ENCODE measurements at places on chromosomes 2 and 18.

- no peak for DNase-seq
Observed at GRCh38 chr2:40243581-40244187, 208.2 kb downstream of the SLC8A1 start.

DNA sequence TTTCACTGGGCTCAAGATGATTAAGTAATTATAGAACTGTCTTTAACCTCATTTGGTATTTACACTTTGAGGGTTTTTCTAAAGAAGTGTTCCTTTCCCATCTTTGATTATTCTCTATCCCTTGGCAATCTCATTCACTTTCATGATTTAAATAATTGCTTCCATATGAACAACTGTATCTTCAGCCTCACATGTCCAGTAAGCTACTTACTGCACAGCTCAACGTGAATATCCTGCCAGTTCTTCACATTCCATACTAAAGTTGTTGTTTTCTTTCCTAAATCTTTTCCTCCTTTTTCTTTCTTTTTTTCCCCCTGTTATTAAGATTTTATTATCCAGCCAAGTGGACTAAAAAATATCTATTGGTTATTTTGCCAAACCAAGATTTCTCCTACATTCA lies 37.7 kb downstream of the ZC3H15 start:
- DNase-seq: no peak

GRCh38 chr2:241739177-241739576 lies 4.7 kb downstream of the D2HGDH start:
- DNase-seq: no peak

DNA sequence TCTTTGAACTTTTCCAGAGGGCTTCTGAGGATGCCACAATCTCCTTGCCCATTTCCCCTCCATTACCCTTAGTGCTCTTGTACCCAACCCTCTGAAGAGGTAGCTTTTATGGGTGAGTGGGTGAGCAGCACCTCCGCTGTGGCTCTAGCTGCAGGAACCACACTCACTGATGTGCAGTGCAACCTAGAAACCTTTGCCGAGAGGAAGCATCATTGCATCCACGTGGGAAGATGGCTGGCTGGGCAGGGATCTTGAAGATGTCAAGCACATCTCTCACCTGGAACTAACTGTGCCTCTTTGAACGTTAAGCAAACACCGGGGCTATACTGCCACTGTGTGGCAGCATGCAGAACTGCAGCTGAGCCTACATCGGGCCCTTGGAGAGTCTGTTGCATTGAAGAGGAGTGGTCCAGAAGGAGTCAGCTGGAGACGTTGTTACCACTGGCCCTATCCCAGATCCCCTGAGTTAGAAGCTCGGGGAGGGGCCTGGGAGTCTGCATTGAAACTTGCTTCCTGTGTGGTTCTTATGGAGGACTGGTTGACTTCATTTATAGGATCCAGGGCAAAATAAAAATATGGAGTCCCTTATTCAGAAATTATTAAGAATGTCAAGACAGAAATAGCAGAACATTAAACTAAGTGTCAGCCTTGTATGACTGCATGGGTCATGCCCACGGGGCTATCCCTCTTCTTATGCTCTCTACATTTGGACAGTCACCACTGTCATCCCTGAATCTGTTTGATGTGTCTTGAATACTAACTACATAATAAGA lies 28.7 kb downstream of the IGFBP5 start:
- peak; percentile 28 for DNase-seq

- no peak for DNase-seq
Observed at GRCh38 chr2:3680548-3681345, 22.6 kb upstream of the DCDC2C start.

- no peak for DNase-seq
Observed at GRCh38 chr2:173997753-173998152, 32.6 kb upstream of the SP3 start.

- no peak for DNase-seq
Observed at GRCh38 chr2:165055082-165055851, 99.9 kb upstream of the SLC38A11 start.

- DNase-seq: no peak
Observed at GRCh38 chr2:211144078-211144477, 587.7 kb downstream of the CPS1 start.

GRCh38 chr2:26422947-26423629 lies 21.4 kb downstream of the DRC1 start:
- DNase-seq: no peak

DNA sequence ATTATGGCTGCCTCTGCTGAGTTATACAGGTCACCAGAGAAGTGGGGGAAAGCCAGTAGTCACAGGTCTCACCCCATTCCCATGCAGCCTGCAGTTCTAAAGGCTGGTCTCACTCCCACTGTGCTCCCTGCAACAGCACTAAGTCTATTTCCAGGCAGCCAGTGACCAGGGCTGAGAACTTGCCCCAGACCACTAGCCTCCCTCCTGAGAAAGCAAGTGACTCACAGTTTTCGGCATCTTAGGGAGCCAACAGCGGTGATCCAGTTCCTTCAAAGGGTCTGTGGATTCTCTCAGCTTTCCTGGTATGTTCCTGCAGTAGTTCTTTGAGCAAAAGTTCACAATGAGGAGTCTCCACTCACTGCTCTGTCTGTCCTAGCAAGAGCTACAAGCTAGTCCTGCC lies 329.6 kb upstream of the MAP2 start:
- DNase-seq: no peak

- DNase-seq: no peak
Observed at GRCh38 chr18:23825496-23825895, 136.2 kb downstream of the LAMA3 start.

- no peak for DNase-seq
Observed at GRCh38 chr2:125125902-125126301, 1100.8 kb downstream of the CNTNAP5 start.

DNA sequence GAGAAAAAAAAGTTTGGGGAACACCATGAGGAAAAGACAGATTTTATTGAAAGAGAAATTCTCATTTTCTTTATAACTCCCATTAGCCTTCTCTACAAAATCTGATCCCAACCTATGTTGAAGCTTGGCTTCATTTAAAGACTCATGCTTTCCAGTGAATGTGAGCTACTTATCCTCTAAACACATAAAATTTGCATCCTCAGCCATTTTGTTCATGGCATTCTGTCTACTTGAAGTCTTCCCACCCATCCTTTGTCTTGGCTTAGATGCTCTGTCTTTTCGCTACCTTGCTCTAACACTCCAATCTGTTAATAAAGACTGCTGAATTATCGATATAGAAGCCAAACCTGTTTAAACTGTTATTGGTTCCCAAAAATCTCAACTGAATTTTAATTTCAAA lies 39.3 kb downstream of the GDF7 start:
- DNase-seq: no peak

DNA sequence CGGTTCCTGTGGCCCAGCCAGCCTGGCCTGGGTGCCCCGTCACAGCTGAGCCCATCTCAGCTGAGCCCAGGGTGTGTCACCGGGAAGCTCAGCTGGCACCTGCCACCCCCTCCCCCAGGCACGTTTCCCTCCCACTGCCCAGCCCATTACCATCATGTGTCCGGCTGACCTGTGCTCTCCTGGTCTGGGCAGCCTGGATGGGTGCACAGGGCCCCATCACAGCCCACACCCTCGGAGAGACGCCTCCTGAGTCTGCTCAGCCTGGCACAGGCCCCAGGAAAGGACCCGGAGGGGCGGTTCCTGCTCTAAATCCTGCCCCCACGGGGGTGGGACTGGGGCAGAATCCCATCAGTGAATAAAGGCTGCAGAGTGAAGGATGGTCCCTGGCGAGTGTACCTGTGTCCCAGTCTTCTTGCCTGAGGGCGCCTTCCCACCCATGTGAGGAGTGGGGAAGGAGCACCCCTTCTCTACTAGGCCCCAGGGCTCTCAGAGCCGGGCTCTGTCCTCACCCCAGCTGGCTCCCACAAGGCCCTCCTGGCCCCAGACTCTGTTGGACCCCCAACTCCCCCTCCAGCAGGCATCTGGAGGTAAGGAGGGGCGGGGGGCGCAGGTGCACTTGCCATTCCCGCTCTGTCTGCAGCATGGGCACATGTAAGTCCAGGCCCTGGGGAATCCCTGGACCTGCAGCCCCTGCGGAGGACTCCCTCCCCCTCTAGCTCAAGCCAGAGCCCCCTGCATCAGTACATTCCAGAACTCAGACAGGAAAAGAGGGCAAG lies 21.2 kb downstream of the GPC1 start:
- no peak for DNase-seq

GRCh38 chr2:11752906-11753305 lies 6.5 kb downstream of the LPIN1 start:
- no peak for DNase-seq

DNA sequence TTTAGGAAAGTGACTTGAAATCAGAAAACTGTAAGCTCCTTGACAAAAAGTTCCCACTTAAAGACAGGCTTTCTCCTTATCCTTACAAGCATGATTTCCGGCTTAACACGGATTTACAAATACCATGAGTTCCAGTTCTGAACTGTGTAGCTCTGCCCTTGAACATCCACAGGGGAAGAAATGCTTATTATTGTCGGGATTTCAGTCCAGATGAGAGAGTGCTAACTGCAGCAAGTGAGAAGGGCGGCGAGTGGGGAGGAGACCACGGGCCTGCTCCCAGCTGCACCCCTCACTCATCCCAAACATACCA lies 73.1 kb downstream of the LRRC30 start:
- no peak for DNase-seq

DNA sequence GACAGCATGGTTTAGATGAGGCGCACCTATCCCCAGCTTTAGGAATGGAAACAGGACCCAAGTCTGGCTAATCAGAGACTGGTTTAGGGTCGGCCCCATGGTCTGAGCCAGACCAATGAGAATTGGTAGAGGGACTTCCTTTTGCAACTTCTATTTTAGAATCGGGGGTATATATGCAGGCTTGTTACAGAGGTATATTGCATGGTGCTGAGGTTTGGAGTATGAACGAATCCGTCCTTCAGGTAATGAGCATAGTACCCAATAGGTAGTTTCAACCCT lies 1.5 kb upstream of the BOLA3 start:
- no peak for DNase-seq

DNA sequence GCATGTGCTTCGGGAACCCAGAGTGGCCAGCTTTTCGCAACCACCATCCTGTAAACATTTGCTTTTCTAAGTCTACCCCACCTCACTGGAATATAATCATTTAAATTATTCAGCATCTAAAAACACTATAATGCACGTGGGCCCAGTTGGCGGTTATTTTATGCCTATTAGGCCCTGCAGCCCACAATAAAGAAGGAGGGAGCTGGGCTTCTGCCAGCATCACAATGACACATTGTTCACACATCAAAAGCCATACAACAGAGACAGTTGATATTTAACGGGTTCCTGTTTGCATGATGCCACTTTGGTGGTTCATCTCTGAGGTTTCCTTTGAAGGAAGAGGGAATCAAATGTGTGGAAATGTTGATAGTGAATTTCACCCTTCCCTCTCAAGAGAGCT lies 916.0 kb upstream of the CELF4 start:
- no peak for DNase-seq

DNA sequence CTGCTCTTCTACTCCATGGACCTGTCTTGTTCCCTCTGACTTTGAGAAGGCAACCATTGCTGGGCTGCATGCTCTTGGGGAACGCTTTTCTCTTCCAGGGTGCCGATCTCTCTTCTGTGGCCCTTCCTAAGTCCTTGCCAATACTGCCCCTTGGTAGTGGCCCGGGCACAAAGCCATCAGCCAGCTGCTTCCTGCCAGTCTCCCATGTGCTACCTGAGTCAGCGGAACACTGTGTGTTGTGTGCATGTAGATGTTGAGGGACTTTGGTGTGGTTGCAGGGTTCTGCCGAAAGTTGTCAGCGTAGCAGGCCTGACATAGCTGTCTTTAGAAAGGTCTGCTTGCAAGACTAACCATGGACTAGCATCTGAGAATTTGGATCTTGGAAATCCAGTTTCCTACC lies 35.4 kb downstream of the MGAT5 start:
- DNase-seq: no peak

DNA sequence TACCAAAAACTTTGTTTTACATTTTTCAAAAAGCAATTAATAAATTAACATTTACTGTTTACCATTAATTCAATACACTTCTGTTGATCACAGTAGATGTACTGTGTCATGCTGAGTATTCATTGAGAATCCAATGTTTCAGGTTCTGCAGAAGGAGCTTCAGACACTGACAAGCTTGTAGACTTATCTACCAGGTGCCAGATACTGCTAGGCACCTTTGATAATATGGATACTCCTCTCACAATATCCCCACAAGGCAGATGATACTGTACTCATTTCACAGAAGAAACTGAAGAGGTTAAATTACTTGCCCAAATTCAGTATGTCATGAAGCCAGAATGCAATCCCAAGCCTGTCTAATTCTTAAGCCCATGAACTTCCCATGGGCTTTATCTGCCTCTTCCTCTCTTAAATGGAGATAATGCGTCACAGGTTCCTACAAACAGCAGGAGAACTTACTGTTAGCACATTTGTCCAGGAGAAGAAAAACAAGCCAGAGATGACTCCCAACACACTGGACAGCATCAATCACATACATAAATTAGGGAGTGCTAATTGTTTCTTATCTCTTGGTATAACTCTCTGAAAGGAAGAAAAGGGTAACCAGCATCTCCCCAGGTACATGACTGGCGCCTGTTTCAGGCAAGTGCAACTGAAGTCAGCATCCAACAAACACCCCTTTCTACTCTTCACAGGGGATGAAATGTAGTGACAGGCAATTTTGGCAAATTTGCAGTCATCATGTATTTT lies 27.4 kb downstream of the ITSN2 start:
- no peak for DNase-seq

GRCh38 chr18:67893916-67894315 lies 377.4 kb upstream of the DSEL start:
- no peak for DNase-seq

DNA sequence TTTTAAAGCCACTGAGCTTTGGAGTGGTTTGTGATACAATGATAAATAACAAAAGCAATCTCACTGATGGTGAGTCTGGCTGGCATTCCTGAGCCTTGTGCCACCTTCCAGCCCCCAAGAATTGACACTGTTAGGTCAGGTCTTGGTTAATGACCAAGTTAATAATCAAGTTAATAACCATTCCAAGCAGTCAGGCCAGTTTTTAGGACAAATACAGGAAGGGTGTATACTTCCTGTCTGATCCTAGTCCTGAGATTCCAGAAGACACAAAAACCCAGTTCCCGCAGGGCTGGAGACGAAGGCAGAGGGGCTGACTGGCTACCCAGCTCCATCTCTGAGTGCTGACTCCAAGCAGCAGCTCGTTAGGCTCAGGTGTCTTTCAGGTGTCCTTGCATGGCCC lies 74.6 kb upstream of the LAPTM4A start:
- no peak for DNase-seq

DNA sequence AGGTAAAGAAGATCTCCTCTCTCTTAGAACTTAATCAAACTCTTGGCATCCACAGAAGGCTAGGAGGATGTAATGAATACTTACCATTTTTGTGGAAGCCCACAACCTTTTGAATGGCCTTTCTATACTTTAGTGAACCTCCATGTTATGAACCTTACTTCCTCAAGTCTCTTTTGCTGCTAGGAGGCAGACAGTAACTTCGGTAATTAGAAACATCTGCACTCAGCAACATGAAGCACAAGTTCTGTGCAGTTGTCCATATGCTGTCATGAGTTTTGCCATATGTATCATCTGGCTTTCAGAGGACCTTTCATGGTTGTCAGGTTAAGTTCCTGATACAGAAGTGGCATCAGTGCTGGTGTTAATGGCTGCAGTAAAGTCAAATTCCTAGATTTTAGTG lies 50.4 kb downstream of the PDK1 start:
- DNase-seq: no peak

- DNase-seq: no peak
Observed at GRCh38 chr18:31120594-31120993, 18.4 kb upstream of the DSC2 start.

GRCh38 chr2:165067643-165068486 lies 112.5 kb upstream of the SLC38A11 start:
- DNase-seq: no peak

All from stimulated activated CD8-positive, alpha-beta memory T cell treated with anti-CD3 and anti-CD28 coated beads, Interleukin-15, amount 100 ng/mL, for 4 hours (primary cell).